ENCODE measurements at places on chromosomes 6 and 20.

- no peaks in the 10 kb centered on the region for H3K27me3 ChIP-seq
- no peaks in the 10 kb centered on the region for H3K36me3 ChIP-seq
- no peak overlapping the region for H3K4me3 ChIP-seq
- no peak overlapping the region for H3K27ac ChIP-seq
- DNase-seq, result no peak
- no peaks in the 10 kb centered on the region for H3K4me1 ChIP-seq
Observed at GRCh38 chr6:103826209-103826608, 1033.5 kb downstream of the HACE1 start.

DNA sequence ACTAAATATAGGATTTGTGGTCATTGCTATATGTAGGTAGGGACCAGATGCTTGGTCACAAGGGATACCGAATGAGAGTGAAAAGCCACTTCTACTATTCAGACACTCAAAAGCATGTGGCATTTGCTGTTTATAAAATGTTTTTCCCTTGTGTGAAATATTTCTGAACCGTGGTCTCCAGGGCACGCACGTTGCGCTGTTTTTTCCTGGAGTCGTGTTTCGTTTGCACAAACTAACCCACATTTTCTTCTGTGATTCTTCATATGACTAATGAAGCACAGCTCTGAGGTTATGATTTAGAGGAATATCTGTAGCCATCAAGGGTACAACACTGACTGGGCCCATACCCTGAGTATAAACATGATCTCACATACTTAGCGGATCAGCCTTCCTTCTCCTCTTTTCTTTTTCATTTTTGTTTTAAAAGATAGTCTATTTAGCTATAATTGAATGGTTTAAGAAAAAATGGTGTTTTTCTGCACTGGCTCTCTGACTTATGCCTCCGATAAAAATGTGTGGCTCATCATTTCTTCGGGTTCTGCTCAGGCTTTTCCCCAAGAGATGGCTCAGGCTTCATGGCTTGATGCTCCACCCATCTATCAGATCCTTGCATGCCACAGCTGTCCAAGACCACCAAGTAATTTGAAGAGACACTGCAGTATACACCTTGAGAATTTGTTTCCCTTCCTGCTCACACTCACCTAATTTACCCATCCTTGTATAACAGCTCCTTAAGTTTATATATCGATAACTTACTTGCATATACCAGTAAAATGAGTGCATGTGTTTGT, 59.9 kb upstream of the HBS1L start:
- H3K27me3 ChIP-seq, result no peaks in the 10 kb centered on the region
- DNase-seq, result peak; percentile 56
- H3K36me3 ChIP-seq, result peaks cover 14% of the 10 kb centered on the region
- H3K4me3 ChIP-seq, result peak overlapping the region; percentile 29

- H3K27me3 ChIP-seq, result no peaks in the 10 kb centered on the region
- no peak for DNase-seq
- peaks cover 4% of the 10 kb centered on the region for H3K4me1 ChIP-seq
- H3K36me3 ChIP-seq, result peaks cover 5% of the 10 kb centered on the region
Observed at GRCh38 chr6:25463441-25463840, 184.3 kb downstream of the CARMIL1 start.

GRCh38 chr6:119856136-119856535, 506.6 kb upstream of the MAN1A1 start:
- H3K4me1 ChIP-seq, result peaks cover 13% of the 10 kb centered on the region
- no peaks in the 10 kb centered on the region for H3K36me3 ChIP-seq
- peak overlapping the region; percentile 59 for H3K27ac ChIP-seq
- H3K4me3 ChIP-seq, result peak overlapping the region; percentile 57

GRCh38 chr6:93785694-93786030, 366.3 kb upstream of the EPHA7 start:
- no peaks in the 10 kb centered on the region for H3K36me3 ChIP-seq
- no peaks in the 10 kb centered on the region for H3K4me1 ChIP-seq
- no peaks in the 10 kb centered on the region for H3K27me3 ChIP-seq
- H3K27ac ChIP-seq, result no peak overlapping the region

GRCh38 chr6:126381498-126381897, 41.6 kb downstream of the CENPW start:
- no peak overlapping the region for H3K4me3 ChIP-seq
- H3K27me3 ChIP-seq, result no peaks in the 10 kb centered on the region
- DNase-seq, result no peak
- no peaks in the 10 kb centered on the region for H3K36me3 ChIP-seq

GRCh38 chr20:10842116-10842515, 168.3 kb upstream of the JAG1 start:
- no peaks in the 10 kb centered on the region for H3K4me1 ChIP-seq
- no peaks in the 10 kb centered on the region for H3K27me3 ChIP-seq
- no peaks in the 10 kb centered on the region for H3K36me3 ChIP-seq
- no peak overlapping the region for H3K4me3 ChIP-seq

DNA sequence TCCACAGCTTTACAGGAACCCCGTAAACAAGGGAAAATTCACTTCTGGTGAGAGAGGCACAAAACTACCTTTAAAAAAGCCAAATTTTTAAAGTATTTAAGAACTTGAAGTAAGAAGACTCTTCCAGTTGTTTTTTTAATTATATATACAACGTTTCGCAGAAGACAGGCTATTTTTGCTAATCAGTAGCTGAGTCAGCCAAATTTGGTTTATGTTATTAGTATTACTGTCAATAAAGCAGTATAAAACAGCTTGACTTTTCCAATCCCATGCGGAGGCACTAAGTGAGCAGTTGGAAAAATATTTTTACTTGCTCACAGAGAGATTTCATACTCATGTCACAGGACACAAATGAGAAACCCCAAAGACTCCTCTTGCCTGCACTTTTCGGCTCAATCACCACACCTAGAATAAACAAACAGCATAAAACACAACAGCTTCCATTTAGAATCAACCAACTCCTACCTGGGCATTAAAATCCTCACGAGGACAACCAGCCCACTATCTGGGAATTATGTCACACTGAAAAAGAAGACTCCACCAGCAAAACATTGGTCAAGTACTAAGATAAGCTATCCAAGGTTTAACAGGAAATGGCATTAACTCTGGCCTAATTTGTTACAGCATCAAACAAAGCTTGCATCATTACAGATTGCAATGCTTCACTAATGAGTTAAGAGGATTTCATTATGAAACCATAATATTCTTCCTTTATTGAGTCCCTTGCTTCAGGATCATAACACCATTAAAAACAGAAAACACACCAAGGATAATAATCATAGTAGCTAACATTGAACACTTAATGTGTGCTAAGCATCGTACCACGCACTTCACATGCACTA, 26.3 kb downstream of the ELOVL5 start:
- H3K27me3 ChIP-seq, result no peaks in the 10 kb centered on the region
- no peak overlapping the region for H3K4me3 ChIP-seq
- H3K36me3 ChIP-seq, result peaks cover 33% of the 10 kb centered on the region
- H3K27ac ChIP-seq, result no peak overlapping the region

- no peaks in the 10 kb centered on the region for H3K27me3 ChIP-seq
- no peak for DNase-seq
- no peaks in the 10 kb centered on the region for H3K36me3 ChIP-seq
- no peak overlapping the region for H3K27ac ChIP-seq
- H3K4me3 ChIP-seq, result no peak overlapping the region
- peaks cover 5% of the 10 kb centered on the region for H3K4me1 ChIP-seq
Observed at GRCh38 chr6:33613795-33614168, 7.3 kb upstream of the ITPR3 start.

DNA sequence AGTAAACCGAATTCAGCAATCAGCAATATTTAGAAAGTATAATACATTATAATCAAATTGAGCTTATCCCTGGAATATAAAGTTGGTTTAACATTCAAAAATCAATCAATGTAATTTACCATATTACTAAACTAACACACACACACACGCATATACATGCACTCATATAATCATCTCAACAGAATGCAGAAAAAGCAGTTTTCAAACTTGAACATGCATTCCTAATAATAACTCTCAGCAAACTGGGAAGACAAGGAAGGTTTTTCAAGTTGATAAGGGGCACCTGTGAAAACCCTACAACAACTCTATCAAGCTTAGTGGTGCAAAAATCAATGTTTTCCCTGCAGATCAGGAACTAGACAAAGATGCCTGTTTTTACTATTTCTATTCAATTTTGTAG, 4.7 kb downstream of the SIRPB2 start:
- no peak overlapping the region for H3K4me3 ChIP-seq
- peaks cover 3% of the 10 kb centered on the region for H3K4me1 ChIP-seq

All from activated naive CD8-positive, alpha-beta T cell treated with anti-CD3 and anti-CD28 coated beads for 36 hours (primary cell).